Cerebellar cortex (tissue), 1 donor: ENCODE measurements at places on chromosomes 2 and 18.

DNA sequence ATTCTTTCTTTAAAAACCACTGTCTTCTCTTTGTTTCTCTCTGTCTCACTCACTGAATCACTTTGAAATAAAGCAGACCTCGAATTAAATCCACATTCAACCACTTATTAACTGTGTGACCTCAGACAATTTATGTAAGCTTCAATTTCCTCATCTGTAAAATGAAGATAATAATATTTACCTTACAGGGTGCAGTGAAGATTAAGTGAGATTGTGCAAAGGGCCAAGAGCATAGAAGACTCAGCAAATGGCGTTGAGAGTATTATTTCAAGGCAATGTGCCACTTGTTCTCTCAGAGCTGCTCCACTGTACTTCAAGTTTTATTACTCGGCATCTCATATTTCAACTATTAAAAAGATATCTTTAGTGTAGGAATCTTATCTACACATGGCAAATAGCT is 454.2 kb upstream of the HNRNPA3 start:
- no peak for DNase-seq

GRCh38 chr18:3655254-3656050 is 205.5 kb downstream of the TGIF1 start:
- DNase-seq: peak; percentile 47

- DNase-seq: no peak
Measured at GRCh38 chr2:51995293-51995692, 963.4 kb upstream of the NRXN1 start.

GRCh38 chr2:23487735-23488492 is 102.9 kb downstream of the KLHL29 start:
- no peak for DNase-seq

GRCh38 chr2:232901736-232902578 is 31.9 kb downstream of the SNORC start:
- DNase-seq: no peak

GRCh38 chr2:207051385-207051965 is 112.2 kb downstream of the CPO start:
- DNase-seq: no peak

DNA sequence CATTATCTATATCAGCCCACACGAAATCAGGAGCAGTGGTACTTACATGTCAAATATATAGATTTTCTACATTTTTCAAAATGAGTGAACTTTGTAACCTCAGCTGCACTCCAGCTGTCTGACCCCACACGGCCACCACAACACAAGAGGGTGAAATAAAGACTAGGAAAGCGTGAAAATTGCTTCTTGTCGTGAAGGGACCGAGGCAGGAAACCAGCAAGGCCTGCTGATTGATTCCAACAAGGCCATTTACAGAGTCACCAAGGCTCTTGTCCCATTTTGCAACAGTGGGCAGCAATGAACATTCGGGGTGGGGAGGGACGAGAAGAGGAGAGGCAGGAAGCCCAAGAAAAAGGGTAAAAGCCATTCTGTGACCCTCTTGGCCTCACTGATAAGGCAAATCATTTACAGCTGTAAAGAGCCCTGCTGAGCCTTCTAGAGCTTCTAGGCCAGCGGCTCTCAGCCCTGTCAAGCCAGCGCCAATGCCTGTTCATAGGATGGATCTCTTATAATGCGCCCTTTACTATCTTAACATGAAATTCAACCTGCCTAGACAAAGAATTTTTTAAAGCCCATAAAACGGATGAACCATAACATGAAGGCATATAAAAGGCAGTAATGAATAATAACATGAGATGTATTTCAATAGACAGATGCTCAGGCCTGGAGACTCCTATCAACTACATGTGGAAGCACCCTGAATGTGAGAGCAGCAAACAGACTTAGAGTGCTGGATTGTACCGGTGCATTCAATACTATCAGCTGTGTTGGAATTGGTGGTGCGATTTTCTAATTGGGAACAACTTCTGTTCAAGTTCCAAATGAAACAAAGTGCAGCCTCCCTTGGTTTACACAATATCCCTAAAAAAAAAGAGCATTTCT is 269.0 kb downstream of the CDCA7 start:
- DNase-seq: no peak

- no peak for DNase-seq
Measured at GRCh38 chr18:31248783-31249521, 69.0 kb upstream of the DSG1 start.

DNA sequence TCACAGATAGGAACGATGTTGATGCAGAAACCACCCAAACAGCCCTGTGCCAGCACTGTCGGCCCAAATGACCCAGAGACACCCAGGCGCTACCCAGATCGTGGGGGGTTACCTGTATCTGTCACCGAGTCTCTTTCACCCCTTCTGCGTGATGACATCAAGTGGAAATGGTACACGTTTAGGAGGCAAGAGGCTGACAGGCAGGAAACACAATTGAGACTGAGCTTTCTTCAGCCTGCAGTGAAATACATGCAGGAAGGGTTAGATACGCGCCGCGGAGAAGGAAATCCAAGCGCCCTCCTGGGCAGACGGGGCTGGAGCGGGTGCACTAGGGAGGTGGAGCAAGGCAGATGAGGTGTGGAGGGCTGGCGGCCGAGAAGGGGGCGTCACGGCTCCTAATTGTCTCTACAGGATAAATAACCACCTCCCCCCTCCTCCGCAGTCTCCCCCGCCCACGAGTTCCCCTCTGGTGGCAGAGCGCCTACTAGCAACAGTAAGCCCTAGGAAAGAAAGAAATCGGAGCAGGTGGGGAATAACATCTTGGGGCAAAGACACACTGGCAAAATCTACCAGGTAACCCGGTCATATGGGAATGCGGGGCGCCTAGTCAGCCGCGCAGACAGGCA is at the start of gene RNF152:
Gene RNF152, minus strand, starts transcription at position 325 of the 626 bp plus-strand sequence. CDS start 76,544 bp downstream, outside the sequence.
- peak; percentile 67 for DNase-seq

GRCh38 chr2:51903728-51904127 is 871.8 kb upstream of the NRXN1 start:
- DNase-seq: no peak

GRCh38 chr2:113407446-113408099 is 29.9 kb upstream of the ZNG1B start:
- no peak for DNase-seq

GRCh38 chr2:234788841-234789240 is 163.0 kb upstream of the SH3BP4 start:
- DNase-seq: no peak

GRCh38 chr18:41128545-41128944 is 826.5 kb upstream of the PIK3C3 start:
- no peak for DNase-seq

DNA sequence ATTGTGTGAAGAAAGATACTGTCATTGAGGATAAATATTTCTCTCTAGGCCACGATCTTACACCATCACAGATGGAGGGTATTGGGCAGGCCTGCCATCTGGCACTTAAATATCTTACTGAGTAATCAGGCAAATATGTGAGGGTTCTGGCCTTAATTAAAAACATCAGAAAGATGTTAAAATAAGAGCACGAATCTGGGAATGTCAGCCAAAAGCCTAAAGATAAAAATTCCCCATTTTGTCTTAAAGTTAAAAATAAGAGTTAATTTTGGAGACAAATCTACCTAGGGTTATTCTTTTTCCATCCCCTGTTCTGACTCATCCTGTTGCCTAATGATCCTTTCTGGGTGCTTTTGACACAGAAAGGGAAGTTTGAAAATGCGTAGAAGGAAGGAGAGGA is 121.0 kb downstream of the SUCLG1 start:
- peak; percentile 2 for DNase-seq

DNA sequence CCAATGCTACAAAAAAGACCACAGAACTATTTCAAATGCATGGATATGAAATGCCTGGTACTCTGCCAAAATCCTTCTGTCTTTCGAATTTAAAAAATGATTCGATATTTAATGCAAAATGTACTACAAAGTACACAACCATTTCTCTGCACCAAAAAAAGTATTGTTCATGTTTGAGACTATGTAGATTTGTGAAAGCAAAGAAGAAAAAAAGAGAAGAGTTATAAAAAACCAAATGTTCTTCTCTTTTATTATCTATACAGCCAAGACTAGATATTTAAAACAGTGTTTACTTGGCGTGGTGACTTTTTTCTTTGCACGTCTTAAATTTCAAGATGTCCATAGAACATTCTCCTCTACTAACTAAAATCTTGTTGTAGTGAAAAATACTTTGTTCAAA is 89.2 kb downstream of the DTNA start:
- DNase-seq: no peak

- no peak for DNase-seq
Measured at GRCh38 chr2:219252570-219252899, 508 bp upstream of the TUBA4B start.

DNA sequence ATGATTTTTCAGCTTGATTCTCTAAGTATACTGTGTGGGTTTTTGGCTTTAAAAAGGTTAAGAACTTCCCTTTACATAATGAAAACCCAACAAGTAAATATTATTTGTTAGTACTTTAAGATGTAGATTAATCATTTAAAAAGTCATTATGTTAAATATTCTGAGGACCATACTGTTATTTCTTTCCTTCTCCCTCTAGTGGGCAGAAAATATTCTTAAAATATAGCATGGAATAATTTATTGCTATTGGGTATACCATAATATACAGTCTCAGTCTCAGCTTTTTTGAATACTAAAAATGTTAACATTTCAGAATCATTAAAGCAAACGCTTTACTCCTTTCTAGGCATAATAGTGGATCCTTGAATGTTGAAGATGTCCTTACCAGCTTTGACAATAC is 28.1 kb downstream of the CAMKMT start:
- no peak for DNase-seq

GRCh38 chr2:10208736-10209135 is 86.2 kb downstream of the RRM2 start:
- DNase-seq: no peak

GRCh38 chr18:36185157-36185556 is 2.1 kb upstream of the MOCOS start:
- no peak for DNase-seq

DNA sequence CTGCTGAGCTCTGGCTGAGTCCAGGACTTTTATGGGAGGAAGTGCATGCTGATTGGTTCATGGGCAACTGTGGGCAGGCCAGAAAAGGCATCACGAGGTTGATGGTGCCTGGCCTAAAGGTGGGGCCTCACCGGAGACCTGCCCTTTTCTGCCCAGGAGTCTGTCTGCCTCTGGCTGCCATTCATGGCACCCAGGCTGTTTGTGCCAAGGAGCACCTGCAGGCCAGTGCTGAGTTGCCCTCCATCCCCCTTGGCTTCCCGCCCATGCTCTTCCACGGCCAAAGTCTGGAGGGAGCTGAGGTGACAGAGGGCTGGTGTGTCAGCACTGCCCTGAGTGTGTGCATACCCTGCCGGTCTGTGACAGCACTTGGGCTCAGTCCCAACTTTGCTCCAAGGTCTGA is 123.2 kb downstream of the PTH2R start:
- no peak for DNase-seq

GRCh38 chr2:7886666-7887065 is 795.2 kb upstream of the ID2 start:
- no peak for DNase-seq

DNA sequence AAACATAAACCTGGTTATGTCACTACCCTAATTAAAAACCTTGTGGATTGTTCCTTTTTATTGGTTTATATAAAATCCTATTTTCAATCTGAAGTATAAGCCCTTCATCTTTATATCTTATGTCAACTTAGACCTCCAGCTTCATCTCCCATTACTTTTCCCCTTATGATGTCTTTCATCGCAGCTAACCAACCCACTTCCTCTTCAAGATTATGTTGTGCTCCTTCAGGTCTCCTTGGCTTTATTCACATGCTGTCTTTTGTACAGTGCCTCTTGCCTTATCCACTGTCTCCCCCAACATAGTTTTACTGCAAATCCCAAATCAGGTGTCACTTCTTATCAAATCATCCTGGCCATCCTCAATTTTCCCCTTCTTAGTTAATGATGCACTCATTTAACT is 25.9 kb downstream of the MBD5 start:
- no peak for DNase-seq

DNA sequence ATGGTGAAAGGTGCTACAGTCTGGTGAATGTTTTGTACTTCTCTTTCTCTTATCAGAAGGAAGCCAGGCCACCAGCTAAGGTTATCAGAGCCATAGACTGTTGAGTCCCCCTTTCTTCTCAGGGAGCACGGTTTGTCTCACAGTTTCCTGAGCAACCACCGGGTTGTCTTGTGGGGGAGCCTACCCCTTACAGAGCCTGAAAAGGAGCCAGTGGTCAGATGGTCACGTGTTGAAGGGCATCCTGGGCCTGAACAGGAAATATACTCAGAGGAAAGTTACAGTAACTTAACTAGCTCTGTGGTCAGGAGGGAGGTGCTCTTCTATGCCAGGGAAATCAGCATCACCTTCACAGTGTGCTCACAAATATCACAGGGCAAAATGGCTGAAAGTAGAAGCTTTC is 11.6 kb downstream of the CD28 start:
- no peak for DNase-seq

DNA sequence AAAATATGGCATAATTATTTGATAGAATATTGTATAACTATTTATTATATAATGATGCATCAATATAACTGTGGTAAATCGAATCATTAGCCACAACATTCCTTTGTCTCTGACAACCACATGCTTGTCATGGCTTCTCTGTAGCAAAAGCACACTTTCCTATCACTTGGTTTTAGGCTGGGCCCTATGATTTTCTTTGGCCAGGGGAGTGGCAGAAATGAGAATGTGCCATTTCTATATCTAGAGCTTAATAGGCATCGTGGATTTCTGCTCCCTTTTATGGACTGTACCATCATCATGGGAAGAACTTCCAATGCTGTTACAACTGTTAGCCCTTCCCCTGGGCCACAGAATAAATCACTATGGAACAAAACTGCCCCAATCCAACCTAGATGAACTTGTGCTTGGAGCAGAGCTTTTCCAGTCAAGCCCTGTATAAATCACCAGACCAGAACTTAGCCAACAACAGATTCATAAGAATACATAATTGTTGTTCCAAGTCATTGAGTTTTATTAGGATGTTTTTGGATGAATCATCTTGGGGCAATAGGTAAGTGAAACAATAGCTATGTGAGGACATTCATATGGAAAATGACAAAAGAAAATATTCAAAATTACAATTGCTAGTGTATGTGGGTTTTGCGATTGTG is 715.8 kb downstream of the ERBB4 start:
- no peak for DNase-seq

- DNase-seq: peak; percentile 10
Measured at GRCh38 chr2:197674591-197674990, 796 bp downstream of the RFTN2 start.

GRCh38 chr18:23949863-23950262 is 64.7 kb upstream of the TTC39C start:
- DNase-seq: no peak

GRCh38 chr18:45116116-45116515 is 435.4 kb downstream of the SETBP1 start:
- no peak for DNase-seq

GRCh38 chr2:44184106-44184505 is 15.4 kb downstream of the PPM1B start:
- no peak for DNase-seq

DNA sequence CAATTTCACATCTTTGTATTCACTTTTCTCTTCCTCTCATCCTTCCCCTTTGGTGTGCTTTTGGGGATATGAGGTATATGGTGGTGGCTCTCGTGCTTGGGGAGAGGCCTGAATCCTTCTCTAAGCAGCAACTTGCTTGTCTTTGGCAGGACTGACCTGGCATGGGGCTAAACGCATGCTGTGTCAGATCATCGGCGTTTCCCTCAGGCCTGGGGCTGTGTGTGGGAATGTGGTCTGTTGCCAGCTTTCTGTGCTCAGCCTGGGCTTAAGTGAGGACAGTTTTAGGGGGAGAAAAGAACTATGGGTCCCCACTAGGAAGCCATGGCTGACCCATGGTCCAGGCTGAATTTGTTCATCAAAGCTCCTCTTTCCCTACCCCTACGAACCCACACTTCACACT is 60.7 kb downstream of the TET3 start:
- DNase-seq: peak; percentile 60
